ENCODE measurements at places on chromosomes 3 and 15.

GRCh38 chr15:81323559-81323943 lies 390 bp downstream of the STARD5 start:
- DNase-seq, result no peak

DNA sequence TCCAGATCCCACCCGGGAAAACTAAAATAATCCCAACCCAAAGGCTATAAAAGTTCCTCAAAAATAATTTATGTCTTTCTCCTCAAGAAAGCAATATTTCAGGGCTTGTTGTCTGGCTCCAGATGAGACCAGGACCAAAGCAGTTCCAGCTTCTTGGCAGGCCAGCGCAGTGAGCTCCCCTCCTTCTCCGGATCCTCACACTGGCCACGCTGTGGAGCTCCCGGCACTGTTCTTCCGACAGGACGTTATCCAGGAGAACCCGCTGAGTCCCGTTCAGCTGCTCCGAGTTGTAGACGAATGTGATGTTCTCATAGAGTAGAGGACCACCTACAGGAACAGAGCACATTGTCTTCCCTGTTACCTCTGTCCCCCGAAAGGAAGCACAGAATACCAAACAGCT lies 146.3 kb downstream of the P3H2 start:
- no peak for DNase-seq

DNA sequence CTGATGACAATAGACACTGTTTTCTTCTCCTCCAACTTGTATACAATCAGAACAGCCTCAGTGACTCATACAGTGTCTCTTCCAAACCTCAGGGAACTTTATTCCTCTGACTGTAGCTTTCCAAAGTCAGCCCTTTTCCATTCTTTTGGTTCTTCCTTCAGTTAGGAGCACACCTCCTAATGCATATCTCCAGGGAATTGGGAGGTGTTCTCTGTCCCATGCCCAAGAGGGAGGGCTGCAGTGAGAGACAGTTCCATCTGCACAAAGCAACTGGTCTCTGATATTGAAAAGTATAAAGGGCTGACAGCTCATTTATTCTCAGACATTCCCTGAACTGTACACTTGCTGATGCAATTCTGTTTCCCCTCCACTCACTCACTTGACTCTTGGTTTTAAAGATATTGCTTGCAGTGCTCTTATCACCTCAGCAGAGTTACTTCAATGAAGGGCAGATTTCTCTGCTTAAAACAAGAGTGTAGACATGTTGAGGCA lies 337.8 kb upstream of the TBC1D5 start:
- no peak for DNase-seq

DNA sequence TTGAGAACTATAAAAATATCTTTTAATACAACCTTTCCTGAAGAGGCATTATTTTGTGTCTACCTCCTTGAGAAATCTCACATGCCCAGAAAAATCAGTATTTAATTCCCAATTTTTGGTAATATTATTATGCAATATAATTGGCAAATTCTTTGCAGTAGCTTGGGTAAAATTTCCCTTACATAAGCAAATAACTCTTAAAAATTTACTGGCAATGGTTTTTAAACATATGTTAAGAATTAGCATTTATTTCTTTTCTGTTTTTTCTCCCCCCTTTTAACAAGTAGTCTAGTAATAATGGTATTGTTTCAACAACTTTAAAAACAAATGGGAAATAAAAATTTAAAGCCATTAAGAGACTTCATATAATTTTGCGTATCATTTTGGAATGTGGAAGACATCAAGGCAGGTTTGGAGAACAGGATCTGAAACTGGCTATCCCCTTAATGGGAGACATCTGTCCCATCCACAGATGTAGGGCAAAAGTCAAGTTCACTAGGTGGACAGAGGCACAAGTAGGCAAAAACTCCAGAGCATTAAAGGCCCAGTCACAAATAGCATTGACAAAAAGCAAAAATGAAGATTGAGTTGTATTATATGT lies 89.6 kb upstream of the AADACL2 start:
- no peak for DNase-seq

DNA sequence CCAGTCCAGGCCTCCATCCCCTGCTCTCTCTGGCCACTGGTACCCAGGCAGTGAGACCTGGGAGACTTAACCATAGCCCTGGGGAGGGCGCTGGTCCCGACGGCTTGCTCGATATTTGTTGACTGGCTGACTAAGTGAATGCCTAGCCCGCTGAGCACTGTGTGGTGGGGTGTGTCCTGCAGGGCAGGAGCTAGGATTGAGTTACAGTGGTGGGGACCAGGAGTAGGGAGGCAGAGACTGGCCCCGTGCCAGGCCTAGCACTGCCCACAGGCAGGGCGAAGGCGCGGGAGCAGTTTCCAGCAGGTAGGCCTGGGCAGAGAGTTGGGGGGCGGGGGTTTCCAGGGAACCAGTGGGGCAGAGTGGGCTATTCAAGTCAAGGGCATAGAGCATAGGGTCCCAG lies at the start of gene VILL:
Gene VILL, plus strand, starts transcription at position 260 of the 400 bp plus-strand sequence. CDS start 2,887 bp downstream, outside the sequence.
- no peak for DNase-seq

DNA sequence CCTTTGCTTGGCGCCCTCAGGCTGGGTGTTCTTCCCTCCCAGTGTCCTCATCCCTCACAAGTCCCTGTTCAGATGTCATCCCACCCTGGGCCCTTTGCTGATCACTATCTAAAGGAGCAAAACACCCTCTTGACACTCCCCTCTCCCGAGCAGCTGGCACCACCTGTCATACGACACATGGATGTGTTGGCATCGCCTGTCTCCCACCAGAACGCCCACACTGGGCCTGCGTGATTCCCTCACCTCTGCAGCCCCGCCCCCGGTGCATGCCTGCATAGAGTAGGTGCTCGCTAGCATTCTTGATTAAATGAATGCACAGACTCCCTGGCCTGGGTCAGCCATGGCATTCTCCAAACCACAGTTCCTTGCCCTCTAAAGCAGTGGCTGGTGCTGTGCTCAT lies 75.8 kb downstream of the DNAJB8 start:
- no peak for DNase-seq

GRCh38 chr15:85430406-85431204 lies 50.2 kb downstream of the AKAP13 start:
- no peak for DNase-seq

DNA sequence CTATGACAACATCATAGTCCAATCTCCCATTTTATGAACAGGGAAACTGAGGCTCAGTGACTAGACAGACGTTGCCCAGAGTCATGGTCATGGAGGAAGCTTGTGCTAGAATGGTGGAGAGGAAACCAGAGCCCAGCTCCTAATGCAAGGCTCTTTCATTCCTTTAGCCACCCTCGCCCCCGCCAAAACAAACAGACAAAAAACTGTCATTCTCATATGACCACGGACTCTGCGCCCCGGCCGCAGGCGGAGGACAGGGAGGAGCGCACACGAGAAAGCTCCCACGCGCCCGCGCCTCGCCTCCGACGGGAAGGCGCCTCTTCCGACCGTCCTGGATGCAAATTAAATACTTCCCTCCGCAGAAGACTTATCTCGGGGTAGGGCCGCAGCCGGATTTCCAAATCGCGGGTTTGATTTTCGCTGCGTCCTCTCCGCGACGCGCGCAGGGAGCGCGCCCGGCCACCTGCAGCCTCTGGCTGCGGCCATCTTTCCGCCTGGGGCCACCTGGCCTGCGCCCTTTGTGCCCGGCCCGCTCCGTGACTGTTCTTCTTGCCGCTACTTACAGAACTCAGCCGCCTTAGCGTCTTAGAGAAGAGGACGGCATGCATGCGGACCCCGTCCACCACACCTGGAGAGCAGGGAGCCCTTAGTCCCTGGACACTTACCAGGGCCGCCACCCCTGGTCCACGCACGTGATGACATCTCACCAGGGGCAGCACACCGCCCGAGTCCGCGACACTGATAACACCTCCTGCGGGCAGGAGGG lies 670 bp upstream of the ATP13A3 start:
- DNase-seq, result no peak

- DNase-seq, result no peak
These were observed 38.3 kb downstream of the CPN2 start for GRCh38 chr3:194312743-194313281.

DNA sequence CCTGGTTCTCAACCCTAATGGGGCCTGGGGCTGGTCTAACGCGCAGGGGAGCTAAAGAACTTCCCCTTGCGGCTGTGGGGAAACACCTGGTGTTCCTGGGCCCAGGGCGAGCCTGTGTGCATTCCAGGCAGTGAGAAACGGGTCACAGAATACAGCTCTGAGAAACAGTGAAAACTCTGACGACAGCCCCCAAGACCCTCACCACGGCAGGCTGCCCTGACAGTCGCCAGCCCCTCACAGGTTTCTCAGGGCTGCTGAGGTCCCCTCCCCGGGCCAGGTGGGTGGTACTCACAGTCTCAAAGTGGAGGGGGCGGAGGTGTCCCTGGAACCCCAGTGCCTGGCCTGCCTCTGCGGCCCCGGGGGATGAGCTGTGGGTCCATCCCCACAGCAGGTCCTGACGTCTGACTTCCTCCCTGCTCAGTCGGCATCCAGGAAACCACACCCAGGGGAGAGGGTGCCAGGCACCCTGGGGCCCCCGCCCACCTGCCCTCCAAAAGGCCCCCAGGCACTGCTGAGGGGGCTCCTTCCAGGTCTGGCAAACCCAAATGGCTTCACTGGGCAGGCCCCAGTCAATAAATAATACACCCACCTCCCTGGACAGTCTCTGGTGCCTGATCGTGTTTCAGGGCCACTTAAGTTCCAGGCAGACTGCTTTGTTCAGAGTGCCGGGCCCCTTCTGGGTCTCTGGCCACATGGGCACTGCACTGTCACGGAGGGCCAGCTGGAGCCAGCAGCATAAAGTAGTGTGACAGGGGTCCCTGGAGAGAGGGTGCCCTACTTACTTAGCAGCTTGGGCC lies 57.7 kb downstream of the IQSEC1 start:
- no peak for DNase-seq

DNA sequence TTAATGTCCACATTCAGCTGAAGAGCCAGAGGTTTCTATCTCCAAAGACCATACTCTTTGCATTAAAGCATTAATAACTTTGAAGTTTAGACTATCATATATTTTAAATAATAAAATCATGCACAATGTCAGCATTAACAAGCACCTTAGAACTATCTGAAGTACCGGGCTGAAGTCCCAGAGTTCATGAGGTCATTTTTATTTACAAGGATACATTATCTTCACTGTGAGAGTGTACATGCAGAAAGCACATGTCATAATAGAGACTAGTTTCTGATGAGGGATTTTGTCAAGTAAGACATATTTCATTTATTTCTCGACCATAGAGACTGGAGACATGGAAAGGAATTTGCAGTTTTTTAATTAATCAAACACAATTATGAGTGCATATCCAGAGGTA lies 52.4 kb upstream of the SI start:
- DNase-seq, result no peak

- peak; percentile 39 for DNase-seq
These were observed 162.5 kb upstream of the CHRNA7 start for GRCh38 chr15:31867536-31868442.

GRCh38 chr15:94230883-94231722 lies at the start of gene MCTP2:
MCTP2 (plus strand) TSS chr15:94231561; CDS start chr15:94298266, 66,705 bp downstream.
- peak; percentile 54 for DNase-seq

DNA sequence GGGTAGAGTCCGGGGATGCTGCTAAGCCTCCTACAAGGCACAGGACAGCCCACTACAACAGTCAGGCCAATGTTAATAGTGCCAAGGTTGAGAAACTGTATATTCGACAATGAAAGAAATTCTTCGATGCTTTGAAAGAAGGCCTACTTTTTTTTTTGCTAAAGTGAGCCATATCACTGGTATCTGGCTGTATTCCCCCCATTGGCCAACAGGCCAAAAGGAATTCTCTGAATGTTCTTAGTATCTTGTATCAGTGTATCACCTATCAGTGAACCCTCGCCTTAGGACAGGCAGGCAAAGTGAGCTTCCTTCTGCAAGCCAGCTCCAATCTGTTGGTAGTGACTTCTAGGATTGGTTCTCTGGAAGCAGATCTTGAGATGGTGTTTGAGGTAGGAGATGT lies 74.2 kb downstream of the SNTN start:
- DNase-seq, result no peak

DNA sequence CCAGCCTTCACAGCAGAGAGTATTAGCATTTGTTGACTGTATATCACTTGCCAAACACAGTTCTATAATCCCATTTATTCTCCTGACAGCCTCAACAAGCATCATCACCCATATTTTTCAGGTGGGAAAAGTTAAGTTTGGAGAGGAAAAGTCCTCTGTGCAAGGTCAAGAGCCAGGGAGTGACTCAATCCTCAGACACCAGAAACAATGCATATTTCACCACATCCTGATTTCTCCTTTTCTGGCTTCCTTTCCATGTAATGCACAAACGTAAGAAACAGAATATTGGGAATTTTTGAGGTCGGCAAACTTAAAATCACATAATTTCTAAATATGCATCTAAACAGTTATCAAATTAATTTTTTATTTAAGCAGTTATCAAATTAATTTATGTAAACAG lies 116.0 kb upstream of the GADL1 start:
- DNase-seq, result no peak

DNA sequence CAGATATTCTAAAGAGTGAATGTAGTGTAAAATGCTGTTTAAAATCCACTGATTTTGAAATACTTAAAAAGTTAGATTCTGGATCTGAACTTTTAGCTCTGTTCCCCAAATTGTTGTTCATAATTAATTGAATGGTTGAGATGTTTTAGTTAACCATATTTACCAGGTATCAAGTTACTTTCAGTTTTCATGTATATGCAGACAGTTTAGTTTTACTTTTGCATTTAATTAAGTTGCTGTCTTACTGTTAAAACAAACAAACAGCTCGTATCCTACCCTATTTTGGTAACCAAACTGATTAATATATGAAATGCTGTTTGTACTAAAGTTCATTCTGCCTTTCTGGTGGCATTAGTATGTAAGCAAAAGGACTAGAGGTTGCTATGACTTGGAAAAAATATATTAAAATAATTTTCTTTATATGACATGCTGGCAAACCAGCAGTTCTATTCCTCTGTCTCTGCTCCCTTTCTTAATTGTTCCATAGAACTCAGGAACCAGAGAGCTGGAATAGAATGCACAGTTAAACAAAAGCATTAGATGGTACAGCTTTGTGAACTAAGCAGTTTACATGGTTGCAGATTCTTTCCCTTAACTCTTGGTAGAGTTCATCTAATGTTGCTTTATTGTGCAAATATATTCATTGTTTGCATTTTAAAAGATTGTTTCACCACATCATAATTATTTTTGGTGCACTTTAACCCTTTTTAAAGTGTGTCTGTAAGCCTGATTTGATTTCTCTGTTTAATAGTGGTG lies 39.5 kb upstream of the SCAANT1 start:
- no peak for DNase-seq
